Stimulated activated CD8-positive, alpha-beta memory T cell treated with anti-CD3 and anti-CD28 coated beads, Interleukin-15, amount 100 ng/mL, for 48 hours (primary cell): ENCODE measurements at places on chromosomes 1 and 21.

- peak; percentile 14 for DNase-seq
Observed at GRCh38 chr21:33434770-33435360, 31.7 kb downstream of the IFNGR2 start.

DNA sequence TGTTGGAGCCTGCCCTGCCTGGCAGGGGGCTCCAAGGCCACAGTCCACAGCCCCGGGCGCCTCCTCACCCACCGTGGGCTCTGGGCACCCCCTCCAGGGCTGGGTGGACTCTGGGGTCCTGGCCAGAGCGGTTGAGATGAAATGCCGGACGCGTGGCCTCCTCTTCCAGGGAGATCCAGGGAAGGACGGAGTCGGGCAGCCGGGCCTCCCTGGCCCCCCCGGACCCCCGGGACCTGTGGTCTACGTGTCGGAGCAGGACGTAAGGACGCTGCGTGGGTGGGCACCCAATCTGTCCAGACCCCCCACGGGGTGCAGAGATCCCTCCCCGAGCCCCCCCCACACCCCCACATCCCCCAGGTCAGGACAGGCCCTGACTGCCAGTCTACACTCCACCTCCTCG, 51.2 kb downstream of the SLC19A1 start:
- DNase-seq = no peak

GRCh38 chr1:23913212-23913880, at the start of gene CNR2:
Gene CNR2, minus strand, starts transcription at chr1:23913362. Its CDS starts 37,745 bp downstream, at chr1:23875617.
- no peak for DNase-seq

DNA sequence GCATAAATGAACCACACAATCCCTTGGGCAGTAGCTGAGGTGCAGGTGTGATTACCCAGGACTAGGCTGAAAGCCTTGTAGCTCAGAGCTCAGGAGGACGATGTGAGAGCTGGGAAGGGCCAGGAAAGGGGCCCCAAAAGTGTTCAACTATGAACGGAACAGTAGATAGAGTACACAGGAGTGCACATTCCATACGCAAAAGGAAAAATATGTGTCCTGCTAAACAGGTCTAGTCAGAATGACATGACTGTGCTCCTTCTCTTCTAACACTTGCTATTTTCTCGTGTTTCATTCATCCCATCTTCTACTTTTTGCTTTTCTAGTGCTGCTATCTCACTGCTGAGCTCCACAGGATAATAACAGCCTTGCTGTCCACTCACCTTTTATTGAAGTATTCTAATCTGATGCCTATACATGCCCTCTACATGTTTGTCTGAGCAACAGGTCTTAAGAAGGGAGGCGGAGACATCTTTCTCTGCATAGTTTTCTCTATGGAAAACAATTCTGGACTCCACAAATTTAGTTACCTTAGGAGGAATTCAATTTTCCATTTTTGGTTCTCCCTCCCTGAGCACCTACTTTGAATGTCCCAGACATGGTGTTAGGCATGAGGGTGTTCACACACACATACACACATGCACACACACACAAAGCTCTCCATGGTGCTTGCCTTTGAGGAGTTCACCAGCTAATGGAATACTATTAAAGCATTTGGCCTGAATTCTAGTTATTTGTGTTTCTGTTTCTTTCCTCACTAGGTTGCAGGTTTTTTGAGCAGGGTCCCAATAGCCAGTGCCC, 3.4 kb downstream of the S100A10 start:
- no peak for DNase-seq

DNA sequence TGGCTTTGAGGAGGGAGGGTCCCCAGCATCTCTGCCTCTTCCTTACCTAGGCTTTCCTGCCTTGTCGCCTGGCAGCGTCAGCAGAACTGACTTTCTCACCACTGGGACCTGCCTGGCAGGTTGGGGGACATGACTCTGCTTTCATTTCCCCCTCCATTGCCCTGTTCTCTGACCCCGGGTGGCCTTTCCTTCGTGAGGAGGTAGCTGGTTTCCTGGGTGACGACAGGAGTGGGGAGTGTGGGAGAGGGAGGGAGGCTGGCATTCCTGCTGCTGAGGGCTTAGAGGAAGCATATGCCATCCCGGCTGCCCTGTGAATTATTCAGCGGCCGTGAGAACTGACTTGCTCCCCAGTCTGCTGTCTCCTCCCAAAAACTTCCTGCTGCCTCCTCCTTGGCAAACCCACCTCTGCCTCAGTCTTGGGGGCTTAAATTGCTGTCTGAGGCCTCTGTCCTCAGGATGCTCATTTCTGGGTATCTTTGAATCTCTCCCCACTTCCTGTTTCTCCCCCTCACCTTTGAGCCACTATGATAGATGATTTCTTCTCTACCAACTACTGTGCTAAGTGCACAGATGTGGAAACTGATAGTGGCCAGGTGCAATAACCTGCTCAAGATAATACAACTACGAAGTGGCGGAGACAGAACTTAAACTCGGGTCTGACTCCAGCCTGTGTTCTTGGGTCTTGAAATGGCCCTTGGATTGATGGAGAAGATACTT, 182.0 kb upstream of the CSF3R start:
- no peak for DNase-seq

- peak; percentile 82 for DNase-seq
Observed at GRCh38 chr1:27959792-27960603, at the start of gene XKR8. Gene XKR8, plus strand, starts transcription at chr1:27959973. Its CDS starts 97 bp downstream, at chr1:27960070.

- DNase-seq = peak; percentile 66
Observed at GRCh38 chr21:34707876-34708325, 39.1 kb downstream of the CLIC6 start.

DNA sequence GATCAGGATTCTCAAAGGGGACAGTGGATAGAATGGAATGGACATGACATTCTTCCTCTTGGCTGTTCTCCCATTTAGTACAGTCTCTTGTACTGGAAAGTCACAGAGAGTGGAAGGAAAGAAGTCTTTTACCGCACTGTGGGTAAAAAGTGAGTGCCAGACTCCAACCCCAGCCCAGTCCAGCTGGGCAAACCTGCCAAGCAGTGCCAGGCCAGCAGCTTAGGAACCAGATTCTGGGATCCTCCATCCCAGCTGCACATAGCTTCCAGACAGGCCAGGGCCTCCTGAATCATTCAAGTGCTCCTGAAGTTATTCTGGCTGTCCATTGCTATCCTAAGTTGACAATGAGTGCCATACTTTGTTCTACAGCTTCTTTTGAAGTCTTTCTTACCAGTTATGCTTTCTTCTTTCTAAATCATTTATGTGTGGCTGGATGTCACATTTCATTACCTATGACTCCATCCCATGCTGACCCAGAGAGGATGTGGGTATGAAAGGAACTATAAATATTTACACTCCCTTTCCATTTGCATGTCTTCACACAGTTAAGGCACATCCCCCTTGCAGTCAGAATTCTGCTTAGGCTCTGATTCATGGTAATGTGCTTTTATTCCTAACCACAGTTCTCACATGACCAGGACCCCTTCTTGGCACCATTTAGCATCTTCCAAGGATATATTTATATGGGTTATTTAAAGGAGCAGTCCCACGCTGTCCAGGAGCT, 88.9 kb downstream of the AK5 start:
- no peak for DNase-seq

GRCh38 chr1:25461849-25462248, 31.2 kb downstream of the MACO1 start:
- no peak for DNase-seq

DNA sequence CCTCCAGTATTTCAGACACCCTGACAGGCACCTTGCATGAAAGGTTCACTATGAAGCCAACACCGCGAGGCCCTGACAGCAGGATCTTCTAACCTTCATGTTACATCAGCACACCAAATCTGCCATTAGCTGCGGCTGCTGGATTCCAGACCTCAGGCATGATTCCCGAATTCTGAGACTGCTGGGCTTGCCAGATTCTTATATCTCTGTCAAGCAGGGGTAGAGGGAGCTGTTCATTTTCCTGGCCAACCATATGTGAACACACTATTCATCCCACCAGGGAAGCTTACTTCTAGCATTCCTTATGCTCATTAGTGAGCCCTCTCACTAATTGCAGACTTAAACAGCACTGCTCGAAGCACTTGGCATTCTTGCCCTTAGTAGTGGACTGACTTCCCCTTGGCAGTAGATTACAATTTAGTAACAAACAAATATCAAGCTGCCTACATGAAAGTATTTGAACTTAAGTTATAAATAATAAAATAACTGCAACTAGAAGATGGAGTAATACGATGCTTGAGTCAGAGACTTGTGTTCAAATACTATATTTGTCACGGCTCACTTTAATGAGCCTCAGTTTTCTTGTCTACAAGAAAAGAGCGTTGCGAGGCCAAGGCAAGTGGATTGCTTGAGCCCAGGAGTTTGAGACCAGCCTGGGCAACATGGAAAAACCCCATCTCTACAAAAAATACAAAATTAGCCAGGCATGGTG, 43.3 kb downstream of the NID1 start:
- no peak for DNase-seq
